ENCODE measurements at places on chromosomes 2 and 18. TPM values are rescaled to one million over a fixed set of nuclear protein-coding genes. Genes with fewer than 3 reads are reported as not detected.

- ATAC-seq: no peak
These were observed 19.8 kb downstream of the YWHAQ start for GRCh38 chr2:9610781-9611548.

DNA sequence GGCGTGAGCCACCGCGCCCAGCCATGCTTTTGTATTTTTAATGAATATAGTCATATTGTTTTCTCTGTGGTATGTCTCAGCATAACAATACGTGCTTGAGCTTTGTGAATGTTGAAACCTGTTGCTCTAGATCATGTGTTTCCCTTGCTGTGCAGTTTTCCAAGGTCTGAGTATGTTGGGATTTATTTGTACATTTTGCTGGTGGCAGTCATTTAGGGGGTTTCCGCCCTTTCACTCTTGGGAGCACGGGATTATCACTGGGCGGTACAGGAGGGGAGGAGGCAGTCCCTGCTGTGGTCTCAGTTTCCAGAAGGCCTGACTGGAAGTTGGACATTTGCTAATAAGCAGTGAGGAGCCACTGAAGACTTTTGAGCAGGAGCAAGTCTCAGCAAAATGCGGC lies 24.9 kb upstream of the CATIP start:
- ATAC-seq: no peak

- ATAC-seq: no peak
These were observed 408.9 kb downstream of the RIT2 start for GRCh38 chr18:42706618-42707017.

DNA sequence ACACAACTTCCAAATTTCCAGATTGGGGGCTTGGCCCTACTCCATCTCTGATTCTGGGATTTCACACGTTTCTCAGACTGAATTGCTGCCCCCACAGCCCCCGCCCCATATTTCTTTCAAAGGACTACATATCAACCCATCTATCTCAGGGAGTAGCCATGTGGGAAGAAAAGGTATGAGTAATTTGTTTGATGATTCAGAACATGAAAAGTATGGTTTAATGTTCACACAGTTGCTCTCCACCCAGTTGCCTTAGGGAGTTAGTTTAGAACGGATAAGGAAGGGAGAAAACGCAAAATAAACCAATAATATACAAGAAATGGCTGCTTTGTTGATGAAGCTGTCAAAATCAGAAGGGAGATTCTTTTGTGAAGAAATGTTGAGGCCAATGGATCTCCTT lies 145.1 kb downstream of the PIEZO2 start:
- no peak for ATAC-seq

Gene PGAP1
- 4.8 TPM for total RNA-seq

Gene SLC16A14
- 0.85 TPM for total RNA-seq

DNA sequence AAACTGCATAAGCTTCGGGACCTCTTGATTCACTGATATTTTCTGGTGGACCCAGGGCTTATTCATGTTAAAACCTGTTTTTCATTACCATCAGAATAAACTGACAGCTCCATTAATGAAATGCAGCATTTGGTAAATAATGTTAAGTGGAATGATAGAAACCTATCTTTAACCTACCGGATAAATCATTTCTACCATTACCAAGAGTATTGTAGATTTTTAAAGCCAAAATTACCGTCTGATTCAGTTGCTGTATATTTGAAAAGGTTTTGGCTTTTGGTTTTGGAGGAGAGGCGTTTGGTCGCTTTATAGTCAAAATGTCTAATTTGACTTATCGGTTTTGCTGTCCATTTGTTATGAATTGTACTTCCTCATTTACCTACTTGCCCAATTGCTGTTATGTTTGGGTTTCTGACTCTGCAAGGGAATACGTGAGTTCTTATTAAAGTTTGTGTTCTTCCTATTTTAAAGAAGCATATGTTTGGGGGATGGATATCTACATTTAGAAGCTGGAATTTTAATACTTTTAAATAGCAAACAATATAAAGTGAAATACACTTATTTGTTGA lies 1.0 kb upstream of the CUL3 start:
- ATAC-seq: no peak

DNA sequence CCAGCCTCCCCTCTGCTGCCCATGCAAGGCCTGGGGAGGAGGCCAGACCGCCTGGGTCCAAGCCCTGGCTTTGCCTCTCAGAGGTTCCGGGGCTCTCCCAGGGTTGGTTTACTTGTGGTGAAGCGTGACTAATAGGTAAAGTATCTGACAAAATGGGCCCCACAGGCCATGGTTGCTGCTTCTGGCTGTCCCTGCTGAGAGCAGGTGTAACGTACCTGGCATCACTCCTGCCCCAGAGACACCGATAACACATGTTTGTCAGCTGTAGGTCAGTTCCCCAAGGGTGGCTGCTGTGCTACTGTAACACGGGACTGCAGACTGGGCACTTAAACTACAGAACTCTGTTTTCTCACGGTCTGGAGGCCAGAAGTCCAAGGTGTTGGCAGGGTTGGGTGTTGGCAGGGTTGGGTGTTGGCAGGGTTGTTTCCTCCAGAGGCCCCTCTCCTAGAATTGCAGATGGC lies 34.1 kb downstream of the ODC1 start:
- no peak for ATAC-seq

DNA sequence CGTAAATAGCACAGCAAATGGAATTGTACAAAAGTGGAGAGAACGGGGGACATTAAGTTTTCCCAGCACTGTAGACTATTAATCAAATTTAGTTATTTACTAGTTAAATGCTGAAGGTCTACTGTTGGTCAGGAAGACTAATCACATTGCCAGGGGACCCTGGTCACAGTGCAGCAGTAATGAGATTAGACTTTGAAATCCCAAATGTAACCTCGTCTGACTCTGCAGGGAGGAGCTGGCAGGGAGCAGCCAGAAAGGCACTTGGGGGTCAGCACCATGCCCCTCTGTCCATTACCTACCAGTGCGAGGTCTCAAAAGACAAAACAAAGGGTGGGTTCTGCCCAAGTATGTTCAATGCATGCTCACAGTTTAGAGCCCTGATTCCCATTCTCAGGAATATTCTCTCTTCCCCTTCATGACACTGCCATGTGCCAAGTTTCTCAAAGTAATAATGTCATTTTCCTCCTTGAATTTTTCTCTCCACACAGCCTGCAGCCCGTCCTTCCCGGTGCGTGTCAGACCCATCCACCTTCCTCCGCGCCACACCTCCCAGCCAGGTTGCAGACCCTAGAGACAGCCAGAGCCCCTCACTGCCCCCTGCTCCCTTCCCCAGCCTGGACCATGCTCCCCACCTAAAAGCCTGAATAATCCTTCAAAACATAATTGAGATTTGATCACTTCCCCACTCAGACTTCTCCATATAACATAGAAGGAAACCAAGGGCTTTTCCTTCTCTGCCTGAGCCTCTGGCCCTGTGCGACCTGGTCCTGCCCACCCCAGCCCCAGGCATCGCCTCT lies 52.5 kb downstream of the TMEM18 start:
- no peak for ATAC-seq

DNA sequence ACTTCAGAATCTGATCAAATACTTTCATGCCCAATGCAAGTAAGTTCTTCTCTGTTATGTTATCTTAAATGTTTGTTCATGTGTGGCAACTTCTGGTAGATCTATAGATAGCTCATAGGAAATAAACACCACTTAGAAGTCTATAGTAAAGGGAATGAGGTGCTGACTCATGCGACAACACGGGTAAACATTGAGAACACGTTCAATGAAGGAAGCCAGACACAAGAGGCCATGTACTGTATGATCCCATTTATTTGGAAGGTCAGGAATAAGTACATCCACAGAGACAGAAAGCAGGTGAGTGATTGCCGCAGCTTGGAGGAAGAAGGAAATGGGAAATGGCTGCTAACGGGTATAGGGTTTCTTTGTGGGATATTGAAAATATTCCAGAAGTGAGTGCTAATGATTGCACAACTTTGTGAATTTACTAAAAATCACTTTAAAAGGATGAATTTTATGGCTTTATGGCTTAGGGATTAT lies 95.4 kb downstream of the ITGB1BP1 start:
- no peak for ATAC-seq

DNA sequence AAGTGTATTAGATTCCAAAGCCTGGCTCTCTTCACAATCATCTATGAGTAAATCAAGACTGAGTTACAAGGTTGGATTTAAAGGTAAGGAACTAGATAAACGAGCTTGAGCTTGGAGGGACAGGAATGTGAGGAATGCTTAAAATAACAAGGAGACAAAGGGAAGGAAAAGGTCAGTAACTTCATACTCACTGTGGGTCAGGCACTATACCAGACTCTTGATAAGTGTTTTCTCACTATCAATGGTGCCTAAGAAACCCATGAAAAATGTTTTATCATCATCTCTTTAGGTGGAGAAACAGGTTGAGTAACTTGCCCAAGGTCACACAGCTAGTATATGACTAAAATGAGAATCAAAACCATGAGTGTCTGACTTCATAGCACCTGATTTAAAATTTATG lies 212.1 kb downstream of the CDH2 start:
- ATAC-seq: no peak

DNA sequence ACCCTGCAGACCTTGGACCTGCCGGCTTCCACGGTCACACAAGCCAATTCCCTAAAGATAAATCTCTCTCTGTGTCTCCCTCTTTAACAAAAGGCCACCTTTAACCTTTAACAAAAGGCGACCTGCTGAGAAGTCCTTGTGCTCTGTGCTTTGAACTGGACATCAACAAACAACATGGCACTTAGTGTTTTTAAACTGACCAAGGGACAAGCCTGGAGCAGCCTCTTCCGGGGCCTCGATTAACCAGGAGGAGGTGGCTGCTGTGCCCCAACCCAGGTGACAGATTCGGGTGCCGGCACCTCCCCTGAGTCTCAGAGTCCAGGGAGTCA lies 135.3 kb downstream of the RTP5 start:
- ATAC-seq: no peak

Gene ESPNL
- total RNA-seq: 0.31 TPM

GRCh38 chr2:32910883-32911598 lies 35.7 kb upstream of the LTBP1 start:
- ATAC-seq: no peak

DNA sequence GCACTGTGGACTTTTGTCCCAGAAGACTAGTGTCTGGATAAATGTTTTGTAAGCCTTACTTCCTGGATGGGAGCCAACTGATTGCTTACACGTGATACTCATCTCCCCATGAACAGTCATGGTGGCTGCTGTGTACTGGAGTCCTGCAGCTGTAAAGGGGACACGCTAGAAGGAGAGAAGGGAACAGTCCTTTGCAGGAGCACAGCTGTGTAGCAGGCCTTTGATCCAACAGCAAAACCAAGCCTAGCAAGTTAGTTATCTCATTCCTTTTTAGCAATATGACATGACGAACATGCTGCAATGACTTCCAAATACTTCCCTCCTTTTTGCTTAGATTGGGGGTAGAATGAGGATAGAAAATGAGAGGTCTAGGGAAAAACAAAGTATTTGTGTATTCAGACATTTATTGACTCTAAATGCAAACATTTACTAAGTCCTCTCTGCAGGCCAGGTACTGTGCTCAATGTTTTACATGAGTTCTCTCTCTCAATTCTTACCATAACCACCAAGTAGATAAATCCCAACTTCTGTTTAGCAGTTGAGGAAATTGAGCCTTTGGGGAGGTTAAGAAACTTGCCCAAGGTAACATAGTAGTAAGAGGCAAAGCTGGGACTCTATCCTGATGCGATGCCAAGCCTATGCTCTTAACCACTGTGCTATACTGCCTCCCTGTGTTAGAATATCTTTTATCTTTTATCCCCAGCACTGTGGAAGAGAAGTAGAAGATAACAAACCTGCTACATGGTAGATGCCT lies 55.4 kb upstream of the CD28 start:
- ATAC-seq: peak; percentile 46

DNA sequence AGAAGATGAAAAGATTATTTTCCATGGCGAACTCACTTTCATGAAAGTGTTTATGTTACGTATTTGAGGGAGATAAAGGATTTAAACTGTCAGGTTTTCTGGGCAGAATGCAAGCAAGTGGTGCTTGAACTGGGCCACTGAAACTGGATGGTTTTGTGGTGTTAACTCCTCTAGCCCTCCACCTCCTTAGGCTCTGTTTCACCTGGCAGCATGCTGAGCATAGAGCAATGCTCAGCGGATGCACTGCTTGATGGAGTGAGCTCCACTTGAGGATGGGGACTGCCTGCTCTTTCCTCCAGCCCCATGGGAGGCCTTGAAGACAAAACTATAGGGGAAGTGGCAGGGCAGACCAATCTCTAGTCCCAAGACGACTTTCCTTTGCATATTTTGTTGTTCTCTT lies 345.8 kb downstream of the TDRD15 start:
- ATAC-seq: no peak

Gene STPG4
- not detected for total RNA-seq

Data from gastroesophageal sphincter (tissue), 4 donors.